ENCODE measurements at places on chromosomes 3 and 15.

DNA sequence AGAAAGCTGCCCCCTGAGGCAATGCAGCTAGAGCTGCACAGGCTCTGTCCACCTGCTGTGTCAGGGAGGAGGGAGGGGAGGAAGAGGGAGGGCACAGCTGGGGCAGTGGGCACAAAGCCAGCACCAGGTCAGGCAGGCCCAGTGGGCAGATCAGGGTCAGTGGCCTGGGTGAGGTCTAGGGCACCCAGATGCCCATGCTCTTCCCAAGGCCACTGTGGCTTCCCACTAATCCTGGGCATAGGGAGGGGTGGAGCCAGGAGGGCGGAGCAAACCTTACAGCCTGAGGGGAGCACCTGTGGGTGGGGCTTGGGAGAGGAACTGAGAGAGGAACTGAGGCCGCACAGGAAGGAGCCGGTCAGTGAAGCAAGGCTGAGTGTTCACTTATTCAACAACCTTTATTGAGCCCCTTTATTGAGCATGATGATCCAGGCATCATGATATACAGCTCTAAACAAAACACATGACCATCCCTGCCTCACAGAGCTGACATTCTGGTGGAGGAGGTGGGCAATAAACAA, 55.0 kb downstream of the RHCG start:
- DNase-seq, result no peak

DNA sequence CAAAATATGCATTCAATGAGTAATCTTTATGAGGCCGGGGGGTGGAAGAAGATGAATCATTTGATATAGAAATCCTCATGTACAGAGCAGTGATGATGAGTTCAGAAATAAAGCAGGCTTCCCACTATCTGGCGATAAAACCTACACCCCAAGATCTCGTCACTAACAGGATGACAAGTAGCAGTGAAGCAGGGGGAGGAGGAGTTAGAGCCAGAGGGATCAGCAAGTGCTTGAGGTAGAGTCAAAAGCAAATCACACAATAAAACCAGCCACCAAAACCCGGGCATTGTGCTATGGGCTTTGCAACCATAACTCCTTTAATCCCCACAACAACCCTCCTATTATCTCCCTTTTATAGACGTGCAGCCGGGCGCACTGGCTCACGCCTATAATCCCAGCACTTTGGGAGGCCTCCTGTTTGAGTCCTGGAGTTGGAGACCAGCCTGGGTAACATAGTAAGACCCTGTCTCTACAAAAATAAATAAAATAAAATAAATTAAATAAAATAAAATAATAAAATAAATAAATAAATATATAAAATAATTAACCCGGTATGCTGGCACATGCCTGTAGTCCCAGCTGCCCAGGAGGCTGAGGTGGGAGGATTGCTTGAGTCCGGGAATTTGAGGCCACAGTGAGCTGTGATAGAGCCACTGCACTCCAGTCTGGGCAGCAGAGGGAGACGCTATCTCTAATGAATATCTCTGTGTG, 53.0 kb downstream of the STARD5 start:
- DNase-seq, result no peak

GRCh38 chr3:61564395-61565059, 3.2 kb downstream of the PTPRG start:
- DNase-seq, result no peak

DNA sequence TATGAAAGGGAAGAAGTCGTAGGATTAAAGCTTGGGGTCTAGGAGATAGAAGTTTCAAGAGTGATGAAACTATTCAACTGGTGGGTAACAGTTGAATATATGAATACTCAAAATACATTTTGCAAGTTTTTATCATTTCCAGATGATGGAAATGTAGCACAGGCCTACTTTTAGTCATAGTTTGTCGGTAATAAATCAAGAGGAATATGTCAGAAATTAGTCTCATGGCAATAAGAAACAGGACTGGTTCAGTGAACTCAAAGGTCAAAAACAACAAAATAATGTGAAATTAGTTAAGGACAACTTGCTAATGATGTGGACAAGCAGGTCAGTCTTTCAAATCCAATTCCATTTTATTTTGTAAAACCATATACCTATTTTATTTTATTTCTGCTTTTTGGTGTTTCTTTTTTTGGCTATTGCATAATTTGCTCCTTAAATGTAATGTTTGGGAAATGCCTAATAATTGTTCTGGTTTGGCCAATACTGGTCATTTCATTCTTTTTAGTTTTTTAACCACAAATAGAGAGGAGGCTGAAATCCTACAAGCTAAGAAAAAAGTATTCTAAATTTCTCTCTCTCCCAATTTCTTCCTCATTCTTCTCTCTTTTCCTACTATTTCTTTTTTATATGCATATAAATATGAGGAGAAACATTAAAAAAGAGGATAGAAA, 195.2 kb upstream of the ARHGEF26 start:
- no peak for DNase-seq

DNA sequence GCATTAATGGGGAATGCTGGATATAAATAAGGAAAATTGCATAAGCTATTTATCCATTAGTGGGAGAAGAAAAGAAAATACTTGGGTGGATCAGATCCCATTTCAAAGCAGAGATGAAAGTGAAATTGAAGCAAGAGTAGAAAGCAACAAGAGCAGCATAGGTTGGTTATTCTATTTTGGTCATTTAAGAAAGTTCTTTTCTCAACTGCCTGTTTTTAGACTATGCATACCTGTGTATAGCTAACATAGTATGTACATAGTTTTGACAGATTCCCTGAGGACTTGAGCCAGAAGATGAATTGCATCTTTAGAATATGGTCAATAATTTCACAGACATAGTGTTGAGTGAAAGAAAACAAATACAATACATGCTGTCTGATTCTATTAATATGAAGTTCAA, 29.0 kb upstream of the DENND4A start:
- no peak for DNase-seq

DNA sequence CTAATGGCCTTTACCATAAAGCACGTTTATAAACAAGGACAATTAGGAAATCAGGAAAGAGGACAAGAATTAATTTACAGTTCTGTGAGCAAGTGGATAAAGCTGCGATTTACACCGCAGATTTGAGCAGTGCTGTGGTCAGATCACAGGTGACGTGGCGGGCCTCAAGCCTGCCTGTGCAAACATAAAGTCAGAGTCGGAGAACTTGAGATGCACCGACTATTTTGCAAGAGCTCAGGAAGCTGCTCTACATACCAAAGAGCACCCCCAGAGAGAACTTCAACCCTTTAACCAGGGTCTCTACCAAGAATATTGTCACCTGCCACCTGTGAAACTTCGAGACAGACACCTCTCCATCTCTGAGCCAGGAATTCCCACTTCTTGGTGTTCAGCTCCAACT, 35.7 kb downstream of the MECOM start:
- DNase-seq, result no peak

GRCh38 chr15:70057931-70058641, 39.6 kb downstream of the TLE3 start:
- no peak for DNase-seq

- no peak for DNase-seq
These were observed 194.2 kb downstream of the UACA start for GRCh38 chr15:70569091-70569713.

- no peak for DNase-seq
These were observed 37.8 kb downstream of the CYFIP1 start for GRCh38 chr15:22942306-22942855.

- DNase-seq, result no peak
These were observed 135.9 kb downstream of the KCNAB1 start for GRCh38 chr3:156256256-156256655.

GRCh38 chr3:188097791-188098190, 56.2 kb upstream of the LPP start:
- no peak for DNase-seq

GRCh38 chr15:91695799-91696198, 157.7 kb upstream of the SLCO3A1 start:
- DNase-seq, result no peak

DNA sequence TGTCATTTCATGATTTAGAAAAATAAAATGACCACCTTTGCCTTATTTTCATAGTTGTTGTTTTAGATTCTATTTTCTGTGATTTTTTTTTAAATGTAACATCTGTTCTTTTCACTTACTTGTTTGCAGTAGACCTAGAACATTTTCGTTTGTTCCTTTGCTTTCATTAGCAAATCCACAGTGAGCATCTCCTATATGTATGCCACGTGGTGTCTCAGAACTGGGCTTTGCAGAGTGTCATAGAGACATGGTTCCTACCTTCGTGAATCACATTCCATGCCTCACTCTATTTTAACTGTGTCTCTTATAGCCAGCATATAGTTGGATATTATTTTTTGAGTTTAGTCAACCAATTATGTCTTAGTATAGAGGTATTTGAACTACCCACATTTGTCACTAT, 118.2 kb downstream of the KLF13 start:
- no peak for DNase-seq

DNA sequence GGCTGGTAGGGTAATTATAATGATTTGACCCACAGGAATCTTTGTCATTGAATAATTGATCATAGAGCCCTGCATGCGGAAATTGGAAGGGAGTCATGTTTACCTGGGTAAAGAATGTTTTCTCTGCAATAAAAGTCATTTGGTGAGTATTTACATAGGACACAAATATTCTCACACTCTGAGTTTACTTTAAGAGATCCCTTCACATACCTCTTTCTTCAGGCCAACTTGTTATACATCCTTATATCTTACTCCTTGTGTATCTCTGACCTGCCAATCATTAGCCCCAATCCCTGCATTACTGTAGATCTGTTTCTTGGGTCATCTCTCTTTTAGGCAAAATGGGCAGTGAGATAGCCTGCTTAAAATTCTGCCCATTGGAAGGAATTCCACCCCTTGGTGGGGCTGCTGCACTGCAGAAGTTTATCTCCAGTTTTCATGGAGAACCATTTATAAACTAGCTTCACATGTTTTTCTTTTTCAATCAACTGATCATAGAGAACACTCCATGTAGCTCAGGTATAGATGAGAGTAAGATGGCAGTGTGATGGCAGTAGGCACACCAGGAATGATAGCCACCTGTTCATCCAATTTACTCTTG, 46.2 kb downstream of the ILDR1 start:
- DNase-seq, result no peak

GRCh38 chr3:130900959-130901358, 7.1 kb downstream of the ATP2C1 start:
- DNase-seq, result no peak

GRCh38 chr3:73349657-73350056, 275.1 kb downstream of the PDZRN3 start:
- DNase-seq, result no peak

DNA sequence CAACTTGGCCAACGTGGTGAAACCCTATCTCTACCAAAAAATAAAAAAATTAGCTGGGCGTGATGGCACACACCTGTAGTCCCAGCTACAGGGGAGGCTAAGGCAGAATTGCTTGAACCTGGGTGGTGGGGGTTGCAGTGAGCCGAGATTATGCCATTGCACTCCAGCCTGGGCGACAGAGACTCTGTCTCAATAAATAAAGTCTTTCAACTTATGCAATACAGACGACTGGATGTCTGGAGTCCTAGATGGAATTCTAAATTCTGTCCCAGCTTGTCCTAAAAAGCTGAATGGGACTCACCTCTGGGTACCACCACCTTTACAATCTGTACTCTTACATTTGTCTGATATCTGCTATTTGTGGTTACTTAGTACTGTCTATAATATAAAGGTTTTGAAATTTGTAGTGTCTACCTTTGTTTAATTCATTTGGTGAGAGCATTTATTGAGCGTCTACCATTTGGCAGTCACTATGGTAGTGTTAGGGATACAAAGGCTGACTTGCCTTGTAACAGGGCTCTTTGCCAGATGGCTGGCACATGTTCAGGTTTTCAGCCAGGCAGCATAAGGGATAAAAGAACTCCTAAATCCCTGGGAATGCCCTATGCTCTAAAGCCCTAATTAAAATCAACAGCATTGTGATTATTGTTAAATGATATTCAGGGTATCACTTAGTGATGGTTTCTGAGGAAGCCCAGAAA, 7.2 kb upstream of the ZNF609 start:
- DNase-seq, result no peak

GRCh38 chr3:178420033-178420432, 116.2 kb upstream of the KCNMB2 start:
- DNase-seq, result no peak

DNA sequence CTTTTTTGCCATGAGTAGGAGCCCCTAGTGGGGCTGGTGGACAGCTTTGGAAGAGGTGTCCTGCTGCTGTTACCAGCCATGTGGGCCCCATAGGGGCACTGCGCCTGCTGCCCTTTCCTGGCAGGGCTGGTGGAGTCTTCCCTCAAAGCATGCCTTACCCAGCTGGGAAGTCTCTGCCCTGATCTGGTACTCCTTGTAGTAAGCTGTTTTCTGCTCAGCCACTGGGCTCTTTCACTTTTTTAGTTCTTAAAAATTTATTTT, 26.2 kb downstream of the HMCES start:
- DNase-seq, result no peak

GRCh38 chr3:100008081-100008698, 106.1 kb downstream of the FILIP1L start:
- no peak for DNase-seq

- DNase-seq, result no peak
These were observed 2.3 kb downstream of the CAMK1 start for GRCh38 chr3:9767418-9767817.

- DNase-seq, result no peak
These were observed 27.2 kb upstream of the SLC41A3 start for GRCh38 chr3:126111126-126111551.

GRCh38 chr3:196192036-196192523, 19.1 kb downstream of the ZDHHC19 start:
- DNase-seq, result no peak

DNA sequence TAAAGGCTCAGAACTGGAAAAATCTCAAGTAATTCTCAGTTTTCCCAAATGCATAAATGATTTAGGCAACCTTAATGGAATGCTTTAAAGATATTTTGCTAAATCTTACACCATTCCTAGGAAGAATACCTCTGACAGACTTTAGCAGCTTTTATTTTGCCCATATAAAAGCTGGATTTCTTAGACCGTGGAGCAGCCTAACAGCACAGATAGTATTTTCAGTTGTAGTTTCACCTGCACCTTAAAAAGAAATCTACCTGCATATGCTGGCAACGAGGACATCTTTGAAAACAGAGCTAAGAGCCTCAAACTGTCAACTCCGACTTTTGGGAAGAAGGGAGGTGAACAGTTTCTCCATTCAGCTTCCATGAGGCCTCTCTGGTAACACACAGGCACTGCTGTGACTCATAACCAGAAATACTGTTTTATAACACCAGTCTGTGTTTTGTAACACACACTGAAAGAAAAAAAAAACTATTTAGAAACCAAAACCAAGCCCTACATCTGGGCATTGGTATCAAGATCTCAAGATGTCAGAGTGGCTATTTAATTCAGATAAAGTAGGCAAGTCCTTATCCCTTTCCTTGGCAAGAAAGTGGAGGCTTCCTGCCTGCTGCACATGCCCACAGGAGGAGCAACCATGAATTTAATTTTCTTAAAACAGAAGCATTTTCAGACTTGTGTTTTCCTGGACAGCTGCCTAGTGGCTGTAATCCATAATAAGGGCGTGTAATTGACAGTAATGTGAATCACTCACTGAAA, 181.5 kb upstream of the ICE2 start:
- no peak for DNase-seq

DNA sequence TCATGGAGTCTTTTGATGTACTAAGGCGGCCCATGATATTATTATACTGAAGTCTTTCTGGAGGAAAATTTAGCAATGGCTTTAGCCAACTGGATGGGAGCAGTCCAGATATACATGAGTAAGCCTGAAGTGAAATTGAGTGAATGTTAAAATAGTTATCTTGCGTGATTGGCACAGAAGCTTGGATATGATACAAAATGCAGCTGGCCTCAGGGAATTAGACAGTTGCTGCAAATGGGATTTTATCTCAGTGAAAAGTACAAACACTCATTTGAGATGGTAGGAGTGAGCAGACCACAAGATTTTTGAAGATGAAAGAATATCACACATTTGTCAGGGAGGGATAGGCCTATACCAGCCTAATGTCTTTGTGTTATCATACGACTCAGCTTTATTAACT, 8.9 kb downstream of the LMOD3 start:
- no peak for DNase-seq

GRCh38 chr3:105367063-105367405, 325 bp downstream of the ALCAM start:
- DNase-seq, result no peak
